ENCODE measurements at places on chromosomes 6 and 20.

DNA sequence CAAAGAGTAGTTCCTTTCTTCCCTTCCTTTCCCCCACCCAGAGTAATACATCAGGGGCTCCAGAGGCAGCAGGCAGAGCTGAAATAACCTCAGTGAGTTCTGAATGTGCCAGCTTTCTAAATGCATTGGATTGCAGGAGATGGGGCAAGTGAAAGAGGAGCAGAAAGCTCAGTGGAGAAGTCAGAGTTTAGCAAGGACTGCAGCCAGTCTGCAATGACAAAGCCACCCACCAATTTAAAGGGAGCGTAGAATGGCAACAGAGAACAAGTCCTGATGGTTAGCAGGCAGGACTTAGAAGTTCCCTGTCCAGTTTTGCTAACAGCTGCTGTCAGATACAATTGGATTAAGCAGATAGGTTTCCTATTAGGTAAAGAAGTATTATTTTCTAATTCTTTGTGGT, 203.4 kb upstream of the RIN2 start:
- DNase-seq: no peak

DNA sequence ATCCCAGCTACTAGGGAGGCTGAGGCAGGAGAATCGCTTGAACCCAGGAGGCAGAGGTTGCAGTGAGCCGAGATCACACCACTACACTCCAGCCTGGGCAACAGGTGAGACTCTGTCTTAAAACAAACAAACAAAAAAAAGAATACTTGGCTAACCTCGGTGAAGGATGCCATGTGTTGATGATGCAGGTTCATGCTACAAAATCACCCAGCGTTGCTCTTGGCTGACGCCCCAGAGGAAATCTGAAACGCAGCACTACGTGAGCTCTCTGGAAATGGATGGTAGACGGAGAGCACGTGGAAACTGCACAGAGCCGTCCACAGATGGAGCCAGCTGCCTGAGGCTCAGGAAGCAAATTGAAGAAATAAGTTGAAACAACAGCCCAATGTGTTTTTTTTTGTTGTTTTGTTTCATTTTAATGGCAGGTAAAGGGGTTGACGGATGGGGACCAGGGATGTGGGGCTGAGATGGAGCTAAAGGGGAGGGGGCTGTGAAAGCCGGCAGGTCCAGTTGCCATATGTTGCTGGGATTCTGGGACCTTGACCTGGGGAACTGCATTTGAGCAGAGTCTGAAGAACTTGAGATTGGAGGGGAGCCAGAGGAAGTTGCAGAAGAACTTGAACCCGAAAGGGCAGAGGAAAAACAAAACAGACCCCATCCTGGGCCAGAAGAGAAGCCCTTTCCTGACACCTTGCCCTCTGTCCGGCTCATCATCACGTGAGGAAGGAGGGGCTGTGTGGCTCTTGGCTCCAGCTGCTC, 12.8 kb upstream of the MANBAL start:
- DNase-seq: peak; percentile 16

DNA sequence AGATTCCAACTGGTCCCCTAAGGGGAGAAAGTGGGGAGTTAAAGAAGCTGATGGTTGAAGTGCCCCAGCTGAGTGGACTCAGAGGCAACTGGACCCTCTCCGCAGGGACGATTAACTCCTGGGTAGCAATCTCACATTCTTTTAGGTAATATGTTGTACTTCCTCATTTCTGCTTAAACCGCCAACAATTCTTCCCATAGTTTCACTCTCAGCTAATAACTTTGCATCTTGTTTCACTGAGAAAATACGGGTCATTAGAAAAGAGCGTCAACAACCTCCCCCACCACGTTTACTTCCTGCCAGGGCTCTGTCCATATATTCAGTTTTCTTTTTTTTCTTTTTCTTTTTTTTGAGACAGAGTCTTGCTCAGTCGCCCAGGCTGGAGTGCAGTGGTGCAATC, 39.5 kb upstream of the CHD6 start:
- DNase-seq: no peak

DNA sequence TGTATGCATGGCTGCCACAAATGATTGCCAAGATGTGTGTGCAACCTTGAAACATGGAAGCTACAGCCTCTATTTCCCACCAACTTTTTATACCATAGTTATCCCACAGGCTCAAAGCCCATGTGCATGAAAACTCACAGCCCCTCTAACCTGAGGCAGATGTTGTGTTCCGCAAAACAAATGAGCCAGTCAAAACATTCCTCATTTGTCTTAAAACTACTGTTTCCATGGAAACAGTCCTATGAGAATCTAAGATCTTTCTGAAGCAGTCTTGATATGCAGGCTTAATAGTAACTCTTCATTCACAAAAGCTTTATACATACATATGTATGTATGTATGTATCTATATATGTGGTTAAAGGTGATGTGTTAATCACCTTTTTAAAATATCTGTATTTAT, 31.2 kb upstream of the MANEA start:
- no peak for DNase-seq
